ENCODE measurements at places on chromosomes 5 and 9. TPM values are rescaled to one million over a fixed set of nuclear protein-coding genes. Genes with fewer than 3 reads are reported as not detected.

DNA sequence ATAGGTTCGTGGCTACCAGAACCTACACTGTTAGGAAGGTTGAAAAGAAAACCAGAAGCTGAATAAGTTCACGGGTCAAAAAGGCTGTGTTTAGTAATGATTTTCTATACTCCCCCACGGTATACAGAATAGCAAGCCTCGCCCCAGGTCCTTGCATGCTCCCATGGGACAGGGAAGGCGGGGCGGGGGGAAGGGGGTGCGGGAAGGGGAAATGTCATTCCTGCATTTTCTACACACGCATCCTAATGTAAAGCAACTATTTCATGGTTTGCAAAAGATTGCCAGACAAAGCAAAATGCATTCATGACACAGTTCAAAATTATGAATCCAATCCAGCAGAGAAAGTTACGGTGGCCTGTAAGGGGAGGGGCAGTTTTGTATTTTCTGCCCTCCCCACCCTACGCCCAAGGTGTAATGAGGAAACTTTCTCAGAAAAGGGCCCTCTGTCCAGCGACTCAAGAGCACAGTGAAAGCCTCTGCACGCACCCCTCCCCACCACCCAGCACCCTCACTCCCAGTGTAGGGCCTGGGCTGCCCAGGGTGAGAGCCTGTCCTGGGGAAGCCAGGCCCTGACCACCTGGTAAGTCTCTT lies 105.2 kb downstream of the ROR2 start:
- H3K27ac ChIP-seq, result no peak overlapping the region
- no peaks in the 10 kb centered on the region for H3K4me1 ChIP-seq
- no peak for DNase-seq
- no peak overlapping the region for H3K4me3 ChIP-seq
- no peaks in the 10 kb centered on the region for H3K36me3 ChIP-seq

GRCh38 chr9:101673642-101674041 lies 64.8 kb downstream of the GRIN3A start:
- no peak overlapping the region for H3K4me3 ChIP-seq
- no peaks in the 10 kb centered on the region for H3K4me1 ChIP-seq
- H3K36me3 ChIP-seq, result no peaks in the 10 kb centered on the region
- H3K27ac ChIP-seq, result no peak overlapping the region

GRCh38 chr9:117290856-117291622 lies 123.8 kb downstream of the ASTN2 start:
- DNase-seq, result no peak
- no peaks in the 10 kb centered on the region for H3K36me3 ChIP-seq
- H3K4me1 ChIP-seq, result no peaks in the 10 kb centered on the region
- H3K27me3 ChIP-seq, result no peaks in the 10 kb centered on the region
- no peak overlapping the region for H3K4me3 ChIP-seq
- no peak overlapping the region for H3K27ac ChIP-seq

DNA sequence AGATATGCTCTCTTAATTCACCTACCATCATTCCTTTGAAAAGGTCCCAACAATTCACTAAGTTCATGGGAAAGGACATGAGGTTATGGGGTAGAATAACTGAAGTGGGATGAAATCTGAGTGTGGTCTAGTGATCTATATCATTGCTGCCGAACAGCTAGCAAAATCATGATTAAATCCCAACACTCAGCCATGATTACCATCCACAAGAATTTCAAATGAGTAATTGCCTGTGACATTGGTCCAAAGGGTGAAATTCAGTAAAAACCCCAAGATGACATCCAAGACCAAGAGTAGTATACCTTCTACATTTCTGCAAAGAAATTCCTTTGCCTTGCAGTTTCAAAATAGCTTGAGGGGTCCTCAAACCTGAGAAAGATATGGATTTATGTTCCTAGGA lies 225.6 kb downstream of the SPOCK1 start:
- H3K4me3 ChIP-seq, result no peak overlapping the region
- H3K27me3 ChIP-seq, result no peaks in the 10 kb centered on the region
- H3K27ac ChIP-seq, result no peak overlapping the region
- DNase-seq, result no peak
- no peaks in the 10 kb centered on the region for H3K4me1 ChIP-seq

GRCh38 chr5:74541381-74541781 lies 99.1 kb downstream of the ENC1 start:
- DNase-seq, result no peak
- no peaks in the 10 kb centered on the region for H3K36me3 ChIP-seq
- H3K4me1 ChIP-seq, result no peaks in the 10 kb centered on the region
- no peak overlapping the region for H3K4me3 ChIP-seq
- H3K27ac ChIP-seq, result no peak overlapping the region
- no peaks in the 10 kb centered on the region for H3K27me3 ChIP-seq

GRCh38 chr5:31270396-31270795 lies 76.9 kb downstream of the CDH6 start:
- H3K27me3 ChIP-seq, result no peaks in the 10 kb centered on the region
- no peaks in the 10 kb centered on the region for H3K36me3 ChIP-seq
- DNase-seq, result no peak
- H3K4me3 ChIP-seq, result no peak overlapping the region
- H3K27ac ChIP-seq, result no peak overlapping the region

DNA sequence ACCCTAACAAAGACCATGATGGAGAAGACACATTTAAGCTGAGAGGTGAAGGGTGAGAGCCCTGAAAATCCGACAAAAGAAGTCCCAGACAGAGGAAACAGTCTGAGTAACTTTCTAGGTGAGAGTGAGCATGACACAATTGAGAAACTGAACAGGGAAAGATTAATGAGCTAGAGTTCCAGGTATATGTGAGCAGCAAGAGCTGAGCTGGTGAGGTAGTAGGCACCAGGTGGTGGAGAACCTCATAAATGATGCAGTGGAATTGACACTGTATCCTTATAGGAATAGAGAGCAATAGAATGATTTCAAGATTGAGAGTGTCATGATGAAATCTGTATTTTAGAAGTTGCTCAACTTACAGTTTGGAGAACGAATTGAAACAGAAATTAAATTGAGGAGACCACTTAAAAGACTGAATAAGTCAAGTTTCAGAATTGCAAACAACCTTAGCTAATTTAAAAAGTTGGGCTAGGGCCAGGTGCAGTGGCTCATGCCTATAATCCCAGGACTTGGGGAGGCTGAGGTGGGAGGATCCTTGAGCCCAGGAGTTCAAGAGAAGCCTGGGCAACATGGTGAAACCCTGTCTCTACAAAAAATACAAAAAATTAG lies 89.8 kb downstream of the NREP start:
- H3K4me1 ChIP-seq, result peaks cover 9% of the 10 kb centered on the region
- no peaks in the 10 kb centered on the region for H3K36me3 ChIP-seq
- H3K4me3 ChIP-seq, result no peak overlapping the region
- peak; percentile 11 for DNase-seq
- no peaks in the 10 kb centered on the region for H3K27me3 ChIP-seq
- no peak overlapping the region for H3K27ac ChIP-seq

DNA sequence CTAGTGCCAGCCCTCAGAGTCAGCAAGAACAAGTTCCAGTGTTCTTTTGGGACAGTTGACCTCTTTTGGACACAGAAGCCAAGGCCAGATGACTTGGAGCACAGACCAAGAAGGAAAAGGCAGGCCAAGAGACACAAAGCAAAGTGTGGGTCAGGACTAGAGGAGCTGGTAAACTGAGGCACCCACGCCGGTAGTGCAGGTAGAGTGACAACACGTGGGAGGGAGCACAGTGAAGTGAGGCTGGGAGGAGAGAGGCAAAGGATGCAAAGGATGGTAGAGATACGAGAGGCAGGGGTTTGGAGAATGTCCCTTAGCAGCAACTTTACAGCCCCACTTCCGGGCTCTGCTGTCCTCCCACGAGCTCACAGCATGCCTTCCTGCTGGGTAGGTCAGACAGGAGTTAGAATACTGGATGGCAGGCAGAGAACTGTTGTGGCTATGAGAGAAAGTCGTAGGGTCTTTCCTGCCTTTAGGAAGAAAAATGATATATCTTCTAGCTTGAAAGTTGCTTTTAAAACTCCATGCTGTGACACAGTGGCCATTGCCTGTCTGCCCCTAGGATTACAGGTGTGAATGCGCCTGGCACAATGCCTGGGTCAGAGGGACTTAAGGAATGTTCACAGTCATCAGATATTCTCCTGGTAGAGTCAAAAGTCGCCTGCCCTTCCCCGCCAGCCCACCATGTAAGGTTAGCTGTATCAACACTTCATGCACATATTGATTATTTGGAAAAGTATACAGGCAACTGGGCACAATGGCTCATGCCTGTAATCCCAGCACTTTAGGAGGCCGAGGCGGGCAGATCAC lies 97.9 kb downstream of the PDE8B start:
- H3K4me3 ChIP-seq, result no peak overlapping the region
- no peak overlapping the region for H3K27ac ChIP-seq
- H3K4me1 ChIP-seq, result no peaks in the 10 kb centered on the region

DNA sequence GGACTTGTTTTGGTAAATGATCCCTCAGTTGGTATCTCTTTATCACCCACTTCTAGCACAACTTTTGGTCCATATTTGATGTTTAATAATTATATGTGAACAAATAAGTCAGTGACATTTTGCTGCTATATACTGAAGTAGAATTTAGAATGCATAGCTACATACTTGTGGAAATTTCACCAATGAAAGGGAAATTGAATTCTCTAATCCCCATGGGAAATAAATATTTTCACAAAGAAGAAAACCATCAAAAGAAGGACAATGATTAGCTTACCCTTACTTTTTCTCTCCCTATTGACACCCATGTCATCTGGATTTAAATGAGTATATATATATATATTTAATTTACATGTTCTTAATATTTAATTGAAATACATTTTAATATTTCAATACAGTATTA lies 94.3 kb upstream of the DAB2 start:
- no peaks in the 10 kb centered on the region for H3K36me3 ChIP-seq
- no peaks in the 10 kb centered on the region for H3K27me3 ChIP-seq
- no peaks in the 10 kb centered on the region for H3K4me1 ChIP-seq
- H3K4me3 ChIP-seq, result no peak overlapping the region
- DNase-seq, result no peak
- no peak overlapping the region for H3K27ac ChIP-seq

GRCh38 chr9:97038611-97039513 lies at the start of gene CTSV:
Gene CTSV (minus strand): TSS chr9:97039142. CDS start chr9:97038043, 1,099 bp downstream.
- no peak within 1 kb of the TSS for H3K27ac ChIP-seq
- no peaks in the 10 kb centered on the region for H3K4me1 ChIP-seq
- H3K27me3 ChIP-seq, result no peaks in the 10 kb centered on the region
- peak within 1 kb of the TSS; percentile 60 for H3K4me3 ChIP-seq
- no peaks in the 10 kb centered on the region for H3K36me3 ChIP-seq

DNA sequence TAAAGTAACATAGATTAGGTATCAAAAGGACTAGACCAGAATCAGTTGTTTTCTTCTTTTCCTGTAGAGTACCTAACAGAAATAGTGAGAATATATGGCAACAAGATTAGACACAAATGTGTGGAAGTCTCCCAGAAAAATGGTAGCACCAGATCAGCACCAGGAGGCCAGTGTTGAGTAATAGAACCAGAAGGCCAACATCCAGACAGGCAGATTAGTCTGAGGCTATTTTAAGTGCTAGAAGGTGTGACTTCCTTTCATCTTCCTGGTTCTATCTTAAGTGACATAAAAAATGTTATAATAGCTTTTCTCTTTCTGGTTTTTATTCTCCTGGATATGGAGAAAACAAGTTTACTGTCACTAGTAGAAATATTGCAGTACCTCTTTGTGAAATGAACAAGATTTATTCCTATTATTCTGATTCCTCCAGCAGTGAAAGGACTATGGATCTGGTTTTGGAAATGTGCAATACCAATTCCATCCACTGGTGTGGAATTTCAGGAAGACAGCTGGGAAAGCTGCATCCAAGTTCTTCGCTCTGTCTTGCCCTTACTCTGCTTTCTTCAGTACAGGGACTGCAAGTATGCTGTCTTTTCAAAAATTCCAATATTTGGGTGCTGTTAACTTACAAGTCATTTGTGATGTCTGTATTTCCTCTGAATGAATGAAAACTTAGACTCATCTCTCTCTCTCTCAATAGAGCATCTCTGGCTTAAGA lies 39.1 kb downstream of the SHLD3 start:
- no peak overlapping the region for H3K27ac ChIP-seq
- H3K27me3 ChIP-seq, result no peaks in the 10 kb centered on the region
- no peak for DNase-seq
- H3K36me3 ChIP-seq, result no peaks in the 10 kb centered on the region
- H3K4me3 ChIP-seq, result no peak overlapping the region

- no peaks in the 10 kb centered on the region for H3K4me1 ChIP-seq
- H3K27me3 ChIP-seq, result no peaks in the 10 kb centered on the region
- H3K4me3 ChIP-seq, result no peak overlapping the region
- H3K36me3 ChIP-seq, result peaks cover 18% of the 10 kb centered on the region
Measured at GRCh38 chr5:228886-229285, 10.8 kb downstream of the SDHA start.

- H3K4me3 ChIP-seq, result no peak overlapping the region
- H3K4me1 ChIP-seq, result no peaks in the 10 kb centered on the region
- no peaks in the 10 kb centered on the region for H3K27me3 ChIP-seq
- no peaks in the 10 kb centered on the region for H3K36me3 ChIP-seq
- no peak for DNase-seq
- no peak overlapping the region for H3K27ac ChIP-seq
Measured at GRCh38 chr5:143244000-143244736, 159.3 kb downstream of the NR3C1 start.

GRCh38 chr9:15374825-15375224 lies 47.9 kb upstream of the SNAPC3 start:
- peaks cover 2% of the 10 kb centered on the region for H3K27me3 ChIP-seq
- H3K4me3 ChIP-seq, result no peak overlapping the region
- no peak overlapping the region for H3K27ac ChIP-seq

DNA sequence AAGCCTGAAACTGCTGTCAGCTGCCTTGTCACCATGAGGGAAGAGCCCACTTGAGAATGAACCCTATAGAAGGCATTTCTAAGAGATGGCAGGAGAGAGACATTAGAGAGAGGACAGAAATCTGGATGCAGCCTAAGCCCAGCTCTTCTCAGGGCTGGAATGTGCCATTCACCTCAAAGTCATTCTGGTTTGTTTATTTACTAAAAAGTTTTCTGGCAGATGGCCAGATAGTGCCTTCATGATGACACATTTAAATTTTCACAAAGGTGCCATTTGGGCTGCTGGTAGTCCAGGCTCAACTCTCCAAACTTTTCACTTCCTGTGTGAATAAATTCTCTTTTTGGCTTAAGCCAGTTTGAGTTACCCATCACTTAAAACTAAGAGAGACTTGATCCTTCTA lies 144.6 kb upstream of the ZNF366 start:
- H3K27ac ChIP-seq, result no peak overlapping the region
- H3K27me3 ChIP-seq, result no peaks in the 10 kb centered on the region
- DNase-seq, result no peak
- no peak overlapping the region for H3K4me3 ChIP-seq

- H3K27me3 ChIP-seq, result no peaks in the 10 kb centered on the region
- no peaks in the 10 kb centered on the region for H3K4me1 ChIP-seq
- DNase-seq, result no peak
- no peaks in the 10 kb centered on the region for H3K36me3 ChIP-seq
Measured at GRCh38 chr5:80174790-80175189, 81.1 kb downstream of the SERINC5 start.

DNA sequence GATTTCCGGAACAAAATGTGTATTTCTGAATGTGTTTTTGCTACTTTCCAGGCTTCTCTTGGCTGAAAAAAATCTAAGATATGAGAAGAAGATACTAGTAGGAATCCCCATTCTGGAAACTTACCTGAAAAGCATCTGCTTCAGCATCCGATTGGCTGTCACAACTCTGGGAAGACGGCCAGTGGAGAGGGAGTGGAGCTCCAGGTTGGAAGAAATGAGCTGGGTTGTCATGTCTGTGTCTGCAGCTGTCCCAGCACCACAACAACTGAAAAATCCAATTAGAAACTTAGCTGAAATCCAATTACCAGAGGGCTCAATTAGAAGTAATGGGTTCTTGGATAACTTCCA lies 3.0 kb downstream of the PSMB7 start:
- H3K4me3 ChIP-seq, result no peak overlapping the region
- no peak for DNase-seq
- no peaks in the 10 kb centered on the region for H3K27me3 ChIP-seq
- H3K27ac ChIP-seq, result no peak overlapping the region
- peaks cover 9% of the 10 kb centered on the region for H3K36me3 ChIP-seq

FOXD4L5 gene
- total RNA-seq, result 0.21 TPM

EGR1 gene
- total RNA-seq, result 9.0 TPM

DTWD2 gene
- total RNA-seq, result 6.3 TPM

CNOT8 gene
- total RNA-seq, result 42.4 TPM

SERINC5 gene
- 7.1 TPM for total RNA-seq

DYNC2I2 gene
- total RNA-seq, result 64.7 TPM

CD74 gene
- total RNA-seq, result 4,973 TPM
